Activated naive CD4-positive, alpha-beta T cell treated with anti-CD3 and anti-CD28 coated beads, Interleukin-2, amount 10 ng/mL, durations not matched to agents 7 days and 5 days (primary cell): ENCODE measurements at places on chromosomes 1 and 21.

GRCh38 chr1:112673592-112674439 is 643 bp upstream of the MOV10 start:
- H3K27ac ChIP-seq = peak overlapping the region; percentile 95
- no peak for DNase-seq
- H3K27me3 ChIP-seq = peaks cover 5% of the 10 kb centered on the region

- H3K27me3 ChIP-seq = no peaks in the 10 kb centered on the region
- DNase-seq = no peak
- H3K27ac ChIP-seq = no peak overlapping the region
- H3K4me3 ChIP-seq = no peak overlapping the region
These were observed 1756.5 kb downstream of the NCAM2 start for GRCh38 chr21:22754746-22755145.

GRCh38 chr1:155504207-155504606 is 58.4 kb downstream of the ASH1L start:
- no peaks in the 10 kb centered on the region for H3K27me3 ChIP-seq
- H3K27ac ChIP-seq = no peak overlapping the region
- H3K4me1 ChIP-seq = peaks cover 24% of the 10 kb centered on the region
- peaks cover 7% of the 10 kb centered on the region for H3K36me3 ChIP-seq
- DNase-seq = no peak
- H3K4me3 ChIP-seq = no peak overlapping the region

GRCh38 chr1:109630081-109630897 is 10.7 kb downstream of the AMPD2 start:
- peaks cover 38% of the 10 kb centered on the region for H3K36me3 ChIP-seq
- peak; percentile 52 for DNase-seq
- no peak overlapping the region for H3K4me3 ChIP-seq
- no peaks in the 10 kb centered on the region for H3K27me3 ChIP-seq
- H3K27ac ChIP-seq = no peak overlapping the region

- no peaks in the 10 kb centered on the region for H3K36me3 ChIP-seq
- H3K4me1 ChIP-seq = no peaks in the 10 kb centered on the region
- peaks cover 39% of the 10 kb centered on the region for H3K27me3 ChIP-seq
- H3K4me3 ChIP-seq = no peak overlapping the region
These were observed 9.1 kb upstream of the PADI2 start for GRCh38 chr1:17128361-17128760.
